AG04449 (cell line): ENCODE measurements at places on chromosomes 5 and 9.

- DNase-seq: no peak
These were observed 36.7 kb downstream of the ZNF618 start for GRCh38 chr9:113912816-113913215.

DNA sequence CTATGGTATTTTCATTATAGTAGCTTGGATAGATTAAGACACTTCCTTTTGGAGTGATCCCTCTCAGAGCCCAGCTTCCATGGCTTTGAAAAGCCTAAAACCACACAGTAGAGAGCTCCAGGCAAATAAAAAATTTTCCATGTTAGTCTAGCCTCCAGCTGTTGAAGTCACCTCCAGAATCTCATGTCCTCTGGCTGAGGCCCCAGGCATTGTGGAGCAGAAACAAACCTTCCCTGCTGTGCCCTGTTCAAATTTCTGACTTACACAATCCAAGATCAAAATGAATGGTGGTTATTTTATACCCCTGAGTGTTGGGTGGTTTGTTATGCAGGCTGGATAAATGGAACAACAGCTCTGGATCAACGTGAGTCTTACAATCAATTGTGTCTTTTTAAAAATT, 203.9 kb downstream of the ICE1 start:
- DNase-seq: no peak

- no peak for DNase-seq
These were observed 176.1 kb upstream of the CDH12 start for GRCh38 chr5:23029290-23029689.

GRCh38 chr5:57817001-57817453, 334.4 kb upstream of the ACTBL2 start:
- no peak for DNase-seq

GRCh38 chr5:14316471-14316870, 173.3 kb downstream of the TRIO start:
- DNase-seq: no peak

- DNase-seq: no peak
These were observed 64.4 kb upstream of the WWC1 start for GRCh38 chr5:168227001-168227400.

DNA sequence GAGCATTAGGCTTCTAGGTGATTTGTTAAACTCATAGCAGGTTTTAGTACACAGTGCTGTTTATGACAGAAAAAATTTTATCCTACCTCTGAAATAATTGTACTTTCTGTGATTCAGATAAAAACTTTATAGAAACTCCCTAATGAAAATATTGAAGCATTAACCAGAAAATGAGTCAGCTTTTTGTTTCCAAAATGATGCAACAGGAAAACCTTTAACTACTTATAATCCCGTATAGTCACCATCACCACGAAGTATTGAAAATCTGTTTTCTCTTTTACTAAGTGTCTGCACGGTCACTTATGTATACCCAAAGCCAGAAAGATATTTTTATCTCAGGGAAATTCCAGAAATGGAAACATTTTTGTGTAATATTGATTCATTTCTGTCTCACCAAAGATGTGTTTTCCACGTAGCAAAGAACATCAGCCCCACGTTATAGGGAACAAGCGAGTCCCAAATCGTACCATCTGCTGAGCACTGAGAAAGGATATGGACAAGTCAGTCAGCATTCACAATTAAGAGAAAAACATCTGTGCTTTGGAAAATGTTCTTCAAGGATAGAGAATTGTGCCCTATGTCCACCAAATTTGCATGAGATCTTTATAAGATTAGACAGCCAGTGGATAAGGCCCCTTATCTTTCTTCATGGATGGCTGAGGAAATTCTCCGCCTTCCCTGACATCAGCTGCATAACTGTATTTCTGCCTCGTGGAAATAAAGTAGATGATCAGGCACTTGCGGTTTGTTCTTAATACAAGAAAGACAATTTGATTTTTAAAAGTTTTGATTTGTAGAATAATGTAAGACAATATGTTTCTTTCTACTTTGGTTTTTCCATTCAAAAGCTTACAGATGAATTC, 41.9 kb downstream of the TNFAIP8 start:
- DNase-seq: no peak

- no peak for DNase-seq
These were observed 148.4 kb downstream of the TENT4A start for GRCh38 chr5:6861667-6862066.

- no peak for DNase-seq
These were observed 4.5 kb downstream of the SLC12A7 start for GRCh38 chr5:1107167-1108022.

DNA sequence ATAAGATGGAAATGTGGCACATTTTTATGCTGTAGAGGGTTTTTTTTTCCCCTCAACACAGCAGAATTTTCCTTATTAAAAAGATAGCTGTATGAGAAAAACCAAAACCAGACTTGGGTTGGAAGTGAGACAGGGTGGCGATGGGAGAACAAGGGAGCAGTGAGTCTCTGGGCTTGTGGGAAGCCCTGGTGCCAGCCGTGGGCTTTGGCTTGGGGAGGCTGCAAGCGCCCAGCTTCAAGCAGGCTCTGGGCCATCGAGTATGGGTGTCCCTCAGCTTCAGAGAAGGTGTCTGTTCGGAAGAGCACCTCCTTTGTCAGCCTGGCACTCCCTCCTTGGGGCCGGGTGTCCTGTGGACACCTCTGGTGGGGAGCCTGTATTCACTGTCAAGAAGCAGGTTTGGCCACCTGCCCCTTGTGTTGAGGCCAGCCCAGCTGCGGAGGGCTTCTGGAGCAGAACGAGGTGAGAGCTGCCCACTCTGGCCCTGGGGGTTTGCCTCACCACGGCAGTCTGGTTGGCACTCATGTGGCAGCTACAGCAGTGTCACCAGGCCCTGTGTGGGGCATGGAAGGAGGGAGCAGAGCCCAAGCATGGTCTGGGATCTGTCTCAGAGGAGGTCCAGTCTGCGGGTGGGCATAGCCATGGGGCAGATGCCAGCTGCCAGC, 37.6 kb upstream of the ANGPTL2 start:
- no peak for DNase-seq
